ENCODE measurements at places on chromosomes 2 and 18. TPM values are rescaled to one million over a fixed set of nuclear protein-coding genes. Genes with fewer than 3 reads are reported as not detected.
A peak's percentile ranks its signal among the peaks of the same experiment; 100 is the strongest.

ITPRID2 gene
- total RNA-seq: 119 TPM

ST6GAL2 gene
- 49.1 TPM for total RNA-seq

DIS3L2 gene
- total RNA-seq: 40.0 TPM

RTKN gene
- total RNA-seq: 27.7 TPM

GRCh38 chr2:234714711-234715110 is 217.8 kb upstream of the ARL4C start:
- no peaks in the 10 kb centered on the region for H3K4me1 ChIP-seq
- no peak overlapping the region for H3K27ac ChIP-seq
- no peaks in the 10 kb centered on the region for H3K36me3 ChIP-seq
- H3K4me3 ChIP-seq: no peak overlapping the region

GRCh38 chr2:1945819-1946218 is 201.5 kb upstream of the PXDN start:
- DNase-seq: no peak
- no peaks in the 10 kb centered on the region for H3K36me3 ChIP-seq
- H3K27ac ChIP-seq: no peak overlapping the region
- H3K4me1 ChIP-seq: no peaks in the 10 kb centered on the region
- H3K27me3 ChIP-seq: no peaks in the 10 kb centered on the region

DNA sequence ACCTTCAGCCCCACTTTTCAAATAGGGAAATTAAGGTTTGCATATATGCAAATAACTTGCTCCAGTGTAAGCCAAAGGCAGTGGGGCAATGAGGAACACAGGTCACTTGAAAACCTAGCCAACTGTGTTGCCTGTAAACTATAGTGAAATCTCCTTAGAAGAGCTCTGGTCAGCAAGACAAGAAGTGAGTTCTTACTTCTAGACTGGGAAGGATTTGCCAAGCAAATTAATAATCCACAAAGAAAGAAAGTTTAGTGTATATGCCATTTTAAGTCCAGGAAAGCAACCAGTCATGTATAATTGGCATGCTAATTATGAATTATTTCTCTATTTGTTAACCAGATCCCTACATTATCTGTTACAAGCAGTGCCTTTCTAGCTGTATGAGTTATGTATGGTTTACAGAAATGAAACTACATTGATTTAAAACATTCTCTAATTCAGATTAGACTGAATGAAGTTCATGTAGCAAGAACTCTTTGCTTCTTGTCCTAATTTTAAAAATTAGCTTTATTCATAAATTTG is 129.9 kb downstream of the MTX2 start:
- H3K27me3 ChIP-seq: no peaks in the 10 kb centered on the region
- H3K4me3 ChIP-seq: no peak overlapping the region
- H3K4me1 ChIP-seq: peaks cover 3% of the 10 kb centered on the region
- H3K27ac ChIP-seq: no peak overlapping the region
- no peaks in the 10 kb centered on the region for H3K36me3 ChIP-seq

DNA sequence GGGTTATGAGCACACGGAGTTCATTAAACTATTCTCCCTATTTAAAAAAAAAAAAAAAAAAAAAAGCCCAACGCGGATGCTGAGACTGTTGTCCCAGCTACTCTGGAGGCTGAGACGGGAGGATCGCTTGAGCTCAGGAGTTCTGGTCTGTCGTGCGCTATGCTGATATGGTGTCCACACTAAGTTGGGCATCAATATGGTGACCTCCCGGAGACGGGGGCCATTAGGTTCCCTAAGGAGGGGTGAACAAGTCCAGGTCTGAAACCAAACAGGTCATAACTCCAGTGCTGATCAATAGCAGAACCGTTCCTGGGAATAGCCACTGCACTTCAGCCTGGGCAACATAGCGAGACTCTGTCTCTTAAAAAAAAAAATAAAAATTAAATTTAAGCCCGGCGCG is 12.9 kb upstream of the ANKRD53 start:
- H3K36me3 ChIP-seq: no peaks in the 10 kb centered on the region
- no peak overlapping the region for H3K4me3 ChIP-seq
- H3K27me3 ChIP-seq: no peaks in the 10 kb centered on the region
- H3K4me1 ChIP-seq: no peaks in the 10 kb centered on the region
- peak; percentile 50 for DNase-seq

GRCh38 chr2:85019121-85019520 is 48.2 kb downstream of the KCMF1 start:
- no peaks in the 10 kb centered on the region for H3K36me3 ChIP-seq
- H3K4me1 ChIP-seq: peaks cover 4% of the 10 kb centered on the region
- no peak overlapping the region for H3K4me3 ChIP-seq

- no peaks in the 10 kb centered on the region for H3K27me3 ChIP-seq
- H3K27ac ChIP-seq: no peak overlapping the region
These were observed 177.6 kb upstream of the PKDCC start for GRCh38 chr2:41870265-41870585.

- no peaks in the 10 kb centered on the region for H3K27me3 ChIP-seq
- no peaks in the 10 kb centered on the region for H3K36me3 ChIP-seq
- no peak for DNase-seq
- no peak overlapping the region for H3K4me3 ChIP-seq
- H3K27ac ChIP-seq: no peak overlapping the region
These were observed 223.3 kb upstream of the ATP5MC3 start for GRCh38 chr2:175404839-175405238.

DNA sequence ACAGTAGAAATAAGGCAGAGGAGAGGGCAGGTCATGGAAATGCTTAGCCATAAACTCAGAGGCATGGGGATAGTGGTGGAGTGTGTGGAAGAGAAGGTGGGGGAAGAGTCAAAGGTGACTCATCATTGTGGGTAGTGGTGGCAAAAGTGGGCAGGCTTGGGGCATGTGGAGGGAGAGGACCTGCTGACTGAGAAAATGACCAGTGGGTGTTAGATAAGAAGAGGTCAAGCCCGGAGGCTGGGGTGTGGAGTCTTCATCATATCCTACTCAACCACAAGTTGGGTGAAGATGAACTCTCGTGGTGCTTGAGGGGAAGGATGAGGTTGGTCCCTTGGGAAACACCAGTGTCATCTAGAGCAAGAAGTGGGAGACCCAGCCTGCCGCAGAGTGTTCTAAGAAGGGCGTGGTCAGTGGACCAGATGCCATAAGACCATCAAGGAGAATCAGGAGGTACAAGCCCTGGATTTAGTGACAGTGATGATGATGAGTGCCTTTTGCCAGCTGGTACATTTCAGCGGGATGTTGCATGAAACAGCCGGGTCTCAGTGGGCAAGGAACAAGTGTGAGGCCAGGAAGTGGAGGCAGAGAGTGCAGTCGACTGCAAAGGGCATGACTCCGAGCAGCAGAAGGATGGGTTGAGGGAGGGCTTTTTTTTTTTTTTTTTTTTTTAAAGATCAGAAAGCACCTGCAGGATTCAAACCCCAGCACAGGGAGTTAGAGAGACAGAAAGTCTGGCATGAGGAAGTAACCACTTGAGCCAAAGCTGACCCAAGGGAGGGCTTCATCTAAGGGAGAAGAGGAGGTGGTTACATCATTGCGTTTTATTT is 122.6 kb upstream of the SPRED2 start:
- H3K27ac ChIP-seq: no peak overlapping the region
- H3K27me3 ChIP-seq: no peaks in the 10 kb centered on the region
- H3K36me3 ChIP-seq: no peaks in the 10 kb centered on the region
- no peaks in the 10 kb centered on the region for H3K4me1 ChIP-seq
- no peak for DNase-seq
- no peak overlapping the region for H3K4me3 ChIP-seq

DNA sequence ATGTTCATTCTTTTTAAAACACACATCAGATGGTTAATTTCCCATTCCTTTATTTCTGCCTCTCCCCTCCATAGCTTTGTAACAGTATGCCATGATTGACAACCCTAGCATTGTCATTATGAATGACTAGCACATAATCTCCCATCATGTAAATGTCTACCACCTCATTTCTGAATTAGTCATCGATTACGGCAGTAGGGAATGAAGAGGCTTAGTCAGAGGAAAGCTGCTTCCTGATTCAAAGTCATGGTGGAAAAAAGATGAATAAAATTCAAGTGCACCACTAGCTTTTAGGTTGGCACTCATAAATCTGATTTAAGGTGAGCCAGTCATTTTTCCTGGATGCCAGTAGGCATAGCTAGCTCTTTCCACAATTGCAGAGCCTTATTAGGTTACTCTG is 19.1 kb upstream of the ACMSD start:
- H3K27ac ChIP-seq: no peak overlapping the region
- no peak for DNase-seq
- H3K4me1 ChIP-seq: no peaks in the 10 kb centered on the region
- no peaks in the 10 kb centered on the region for H3K27me3 ChIP-seq

All from aorta (tissue), 5 donors.